H1 (cell line): ENCODE measurements at places on chromosomes 5 and 9.

GRCh38 chr9:98538626-98539031 is 170.1 kb downstream of the GABBR2 start:
- no peak for DNase-seq

DNA sequence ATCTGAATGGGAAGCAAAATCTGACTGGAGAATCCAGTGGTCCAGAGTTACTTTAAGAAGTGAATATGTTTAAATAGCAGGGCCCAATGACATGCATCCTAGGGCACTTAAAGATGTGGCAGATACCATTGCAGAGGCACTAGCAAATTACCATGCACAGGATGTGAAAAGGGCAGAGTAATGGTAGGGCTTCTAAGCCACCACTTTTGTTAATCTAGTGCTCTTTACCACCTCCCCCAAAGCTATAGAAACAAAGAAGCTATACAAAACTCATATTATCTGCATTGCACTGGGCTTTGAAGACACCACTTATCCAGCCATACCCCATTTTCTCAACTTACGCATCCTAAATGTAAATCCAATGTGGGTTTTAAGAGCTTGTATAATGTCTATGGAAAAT is 81.2 kb downstream of the ZCCHC7 start:
- no peak for DNase-seq

DNA sequence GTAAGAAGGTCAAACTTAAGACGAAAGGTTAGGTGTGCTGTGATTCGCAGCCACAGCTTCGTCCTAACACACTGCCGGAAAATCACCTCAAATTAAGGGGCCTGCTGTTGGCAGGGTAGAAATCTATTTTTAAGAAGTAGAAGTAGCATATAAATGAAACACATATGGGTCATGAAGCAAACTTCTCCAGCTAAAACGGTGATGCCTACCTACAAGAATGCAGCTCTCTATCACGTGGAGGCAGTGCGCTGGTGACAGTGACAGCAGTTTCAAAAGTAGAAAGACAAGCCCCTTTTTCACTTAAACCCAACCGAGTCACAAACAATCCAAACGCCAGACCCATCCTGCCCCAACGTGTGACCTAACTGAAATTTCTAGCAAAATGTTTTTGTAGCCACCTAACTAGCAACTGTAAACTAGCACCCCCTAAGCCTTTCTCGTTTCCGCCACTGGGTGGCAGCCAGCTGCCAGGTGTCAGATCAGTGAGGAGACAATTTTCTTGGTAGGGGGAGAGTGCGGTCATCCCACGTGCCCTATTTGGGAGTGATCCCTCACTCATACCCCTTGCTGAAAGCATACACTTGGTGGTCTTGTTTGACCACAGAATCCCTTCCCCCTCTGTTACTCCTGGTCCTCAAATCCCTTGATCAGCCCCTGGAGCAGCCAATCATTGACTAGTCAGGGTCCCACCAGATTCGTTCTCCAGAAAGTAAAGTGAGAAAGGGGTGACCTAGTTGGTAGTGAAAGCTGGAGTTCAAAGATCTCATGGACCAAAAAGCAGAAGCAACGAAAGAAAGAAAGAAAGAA is 71.8 kb upstream of the MAMDC2 start:
- peak; percentile 50 for DNase-seq

DNA sequence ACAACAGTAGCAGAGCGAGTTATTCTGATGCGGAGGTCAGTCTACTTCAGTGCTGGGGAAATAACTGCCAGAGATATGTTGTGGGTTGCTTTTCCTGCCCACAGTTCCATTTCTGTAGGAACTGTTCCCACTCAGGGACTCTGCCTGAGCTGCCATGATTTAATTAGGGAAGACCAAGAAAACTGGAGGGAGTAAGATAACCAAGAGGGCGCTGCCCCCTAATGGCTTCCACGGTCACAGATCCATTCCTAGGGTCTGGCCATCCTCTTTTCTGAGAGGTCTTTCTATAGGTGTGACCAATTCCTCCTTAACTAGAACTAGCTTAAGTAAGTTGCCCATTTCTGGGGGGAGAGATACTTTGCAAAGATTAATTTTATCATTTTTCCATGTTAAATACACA is 125.9 kb downstream of the APBA1 start:
- no peak for DNase-seq

DNA sequence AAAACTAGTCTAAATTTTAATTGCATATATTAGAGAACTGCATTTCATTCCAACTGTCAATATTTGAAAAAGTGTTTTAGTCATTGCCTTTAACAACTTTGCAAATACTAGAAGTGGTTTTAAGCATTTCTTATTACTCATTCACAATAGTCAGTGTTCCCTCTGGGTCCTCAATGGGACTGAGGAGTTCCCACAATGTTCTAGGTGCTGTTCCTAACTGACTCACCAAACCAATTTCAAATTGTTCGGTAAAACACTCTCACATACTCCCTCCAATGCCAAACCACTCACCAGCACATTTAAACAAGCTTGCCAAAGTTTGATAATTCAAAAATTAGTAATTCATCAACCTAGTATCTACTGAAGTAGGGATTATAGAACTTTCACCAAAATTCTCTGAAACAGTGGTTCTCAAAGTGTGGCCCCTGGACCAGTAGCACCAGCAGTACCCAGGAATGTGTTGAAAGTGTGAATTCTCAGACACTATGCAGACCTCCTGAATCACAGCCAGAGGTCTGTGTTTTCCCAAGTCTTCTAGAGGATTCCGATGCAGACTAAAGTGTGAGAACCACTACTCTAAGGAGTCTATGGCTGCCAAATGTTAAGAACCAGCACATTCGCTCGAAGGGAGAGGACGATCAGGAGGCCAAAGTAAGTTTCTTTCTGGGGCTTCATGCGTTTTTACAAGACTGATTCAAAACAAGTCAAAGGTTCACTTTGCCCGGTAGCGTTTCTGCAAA is 72.8 kb downstream of the APBA1 start:
- DNase-seq = no peak

GRCh38 chr5:96903300-96903699 is 27.0 kb downstream of the ERAP2 start:
- DNase-seq = no peak

GRCh38 chr5:113230711-113231652 is 203.8 kb downstream of the TSSK1B start:
- DNase-seq = peak; percentile 3

DNA sequence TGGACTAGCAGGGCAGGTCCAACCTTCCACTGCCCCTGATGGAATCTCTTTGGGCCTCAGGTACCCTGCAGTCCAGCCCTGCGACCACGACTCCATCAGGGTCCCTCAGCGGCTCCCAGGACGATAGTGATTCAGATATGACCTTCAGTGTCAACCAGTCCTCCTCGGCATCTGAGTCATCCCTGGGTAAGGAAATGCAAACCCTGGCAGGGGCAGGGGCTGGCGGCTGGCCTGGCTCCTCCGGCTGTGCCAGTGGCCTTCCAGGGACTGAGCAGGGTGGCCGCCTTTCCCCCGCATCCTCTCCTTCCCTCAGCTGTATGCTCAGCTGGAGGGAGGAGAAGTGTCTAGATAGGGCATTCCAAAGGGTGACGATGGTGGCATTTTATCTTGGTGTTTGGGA is 45.0 kb downstream of the NEURL1B start:
- no peak for DNase-seq

DNA sequence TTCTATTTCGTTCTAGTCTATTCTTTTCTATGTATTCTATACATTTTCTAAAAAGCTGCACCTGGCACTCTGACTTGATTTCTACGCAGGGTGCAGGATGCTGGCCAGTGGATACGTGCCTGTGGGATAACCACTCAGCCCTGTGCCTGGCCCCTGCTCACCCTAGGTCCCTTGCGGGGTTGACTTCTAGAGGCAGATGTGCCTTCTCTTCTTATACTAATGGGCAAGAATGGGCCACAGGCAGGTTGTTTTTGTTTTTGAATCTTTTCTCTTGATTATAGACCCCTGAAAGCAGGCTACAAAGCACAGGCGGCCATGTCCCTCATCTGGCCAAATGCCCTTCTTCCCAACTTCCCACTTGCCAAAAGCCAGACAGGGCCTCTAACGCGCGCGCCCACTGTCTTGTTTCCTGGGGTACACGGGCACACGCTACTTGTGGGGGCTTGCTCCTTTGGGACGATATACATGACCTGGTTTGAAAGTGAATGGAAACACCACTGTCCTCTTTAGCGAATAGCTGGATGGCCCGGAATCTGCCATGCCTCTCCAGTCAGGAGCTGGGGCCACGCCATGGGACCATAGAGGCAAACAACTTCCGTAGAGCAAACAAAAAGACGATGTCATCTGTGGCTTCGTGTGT is 162.7 kb upstream of the IRX2 start:
- DNase-seq = peak; percentile 50

GRCh38 chr5:107248066-107248695 is 422.6 kb downstream of the EFNA5 start:
- peak; percentile 87 for DNase-seq

- DNase-seq = no peak
Observed at GRCh38 chr5:142078221-142078620, 30.4 kb upstream of the NDFIP1 start.

DNA sequence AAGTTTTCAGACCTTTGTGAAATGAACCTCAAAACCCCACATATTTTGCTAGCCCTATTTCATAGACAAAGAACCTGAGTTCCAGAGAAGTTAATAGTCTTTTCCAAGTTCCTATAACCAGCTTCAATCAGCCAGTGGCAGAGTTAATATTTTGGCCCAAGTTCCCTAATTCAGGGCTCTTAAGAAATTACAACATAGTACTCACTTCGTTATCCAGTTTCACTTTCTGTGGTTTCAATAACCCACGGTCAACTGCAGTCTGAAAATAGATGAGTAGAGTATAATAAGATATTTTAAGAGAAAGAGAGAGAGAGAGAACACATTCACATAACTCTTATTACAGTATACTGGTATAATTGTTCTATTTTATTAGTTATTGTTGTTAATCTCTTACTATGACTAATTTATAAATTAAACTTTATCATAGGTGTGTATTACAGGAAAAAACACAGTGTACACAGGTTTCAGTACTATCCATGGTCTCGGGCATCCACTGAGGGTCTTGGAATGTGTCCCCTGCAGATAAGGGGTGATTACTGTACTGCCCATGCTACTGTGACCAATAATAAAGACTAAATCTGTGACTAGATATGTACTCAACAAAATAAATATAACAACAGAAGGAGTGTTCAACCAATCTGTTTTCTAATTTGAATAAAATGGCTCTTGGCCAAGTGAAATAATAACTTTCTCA is 9.3 kb upstream of the MYOT start:
- DNase-seq = no peak

GRCh38 chr5:166581826-166582225 is 1709.6 kb upstream of the WWC1 start:
- DNase-seq = no peak

GRCh38 chr9:126672634-126673284 is 59.0 kb downstream of the LMX1B start:
- DNase-seq = no peak

- no peak for DNase-seq
Observed at GRCh38 chr9:21413151-21413550, 4.2 kb downstream of the IFNA8 start.

DNA sequence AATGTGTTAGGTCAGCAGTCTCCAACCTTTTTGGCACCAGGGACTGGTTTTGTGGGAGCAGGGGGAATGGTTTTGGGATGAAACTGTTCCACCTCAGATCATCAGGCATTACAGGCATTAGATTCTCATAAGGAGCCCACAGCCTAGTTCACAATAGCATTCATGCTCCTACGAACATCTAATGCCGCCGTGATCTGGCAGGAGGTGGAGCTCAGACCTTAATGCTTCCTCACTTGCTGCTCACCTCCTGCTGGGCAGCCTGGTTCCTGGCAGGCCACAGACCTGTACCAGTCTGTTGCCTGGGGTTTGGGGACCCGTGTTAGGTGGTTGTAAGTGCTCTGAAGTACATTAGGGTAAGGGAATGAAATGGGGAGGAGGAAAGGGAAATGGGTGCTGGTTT is 9.7 kb upstream of the CTNNA1 start:
- DNase-seq = no peak

DNA sequence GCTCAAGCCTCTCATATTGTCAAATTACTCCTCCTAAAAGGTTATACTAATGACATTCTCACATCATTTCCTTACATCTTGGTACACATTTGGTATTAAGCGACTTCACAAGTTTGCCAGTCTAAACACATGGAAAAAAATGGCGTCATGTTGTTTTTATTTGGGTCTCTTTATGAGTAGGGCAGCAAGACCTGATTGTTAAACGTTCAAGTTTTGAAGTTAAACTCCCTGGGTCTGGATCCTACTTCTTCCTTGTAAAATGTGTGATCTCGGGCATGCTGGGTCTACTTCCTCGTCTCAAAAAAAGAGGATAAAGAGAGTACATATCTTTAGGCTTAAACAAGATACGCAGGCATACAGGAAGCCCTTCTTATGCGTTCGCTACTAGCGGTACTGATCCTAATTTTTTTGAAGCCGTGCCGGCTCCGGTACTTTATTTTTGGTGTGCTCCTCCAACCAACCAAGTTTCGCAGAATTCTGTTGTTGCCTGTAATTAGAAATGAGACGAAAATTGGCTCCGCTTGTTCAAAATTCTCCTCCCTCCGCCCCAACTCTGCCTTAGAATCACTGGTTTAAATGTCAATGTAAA is 596 bp upstream of the CDC37L1 start:
- DNase-seq = no peak

DNA sequence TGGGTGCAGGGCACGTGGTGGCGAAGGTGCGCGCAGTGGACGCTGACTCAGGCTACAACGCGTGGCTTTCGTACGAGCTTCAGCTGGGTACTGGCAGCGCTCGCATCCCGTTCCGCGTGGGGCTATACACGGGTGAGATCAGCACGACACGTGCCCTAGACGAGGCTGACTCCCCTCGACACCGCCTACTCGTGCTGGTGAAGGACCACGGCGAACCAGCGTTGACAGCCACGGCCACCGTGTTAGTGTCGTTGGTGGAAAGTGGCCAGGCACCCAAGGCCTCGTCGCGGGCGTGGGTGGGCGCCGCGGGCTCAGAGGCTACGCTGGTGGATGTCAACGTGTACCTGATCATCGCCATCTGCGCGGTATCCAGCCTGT is 2.1 kb downstream of the PCDHA2 start:
- DNase-seq = no peak

GRCh38 chr5:68251804-68252522 is 36.4 kb downstream of the PIK3R1 start:
- no peak for DNase-seq

GRCh38 chr9:93354451-93354850 is 97.0 kb upstream of the FAM120A start:
- no peak for DNase-seq

GRCh38 chr5:168658394-168658793 is 79.2 kb upstream of the PANK3 start:
- DNase-seq = no peak
